ENCODE measurements at places on chromosomes 5 and 9. TPM values are rescaled to one million over a fixed set of nuclear protein-coding genes. Genes with fewer than 3 reads are reported as not detected.

- no peaks in the 10 kb centered on the region for H3K36me3 ChIP-seq
- no peak overlapping the region for H3K27ac ChIP-seq
Observed at GRCh38 chr9:111898331-111899096, 1.9 kb downstream of the UGCG start.

The GABRP gene
- not detected for total RNA-seq

DNA sequence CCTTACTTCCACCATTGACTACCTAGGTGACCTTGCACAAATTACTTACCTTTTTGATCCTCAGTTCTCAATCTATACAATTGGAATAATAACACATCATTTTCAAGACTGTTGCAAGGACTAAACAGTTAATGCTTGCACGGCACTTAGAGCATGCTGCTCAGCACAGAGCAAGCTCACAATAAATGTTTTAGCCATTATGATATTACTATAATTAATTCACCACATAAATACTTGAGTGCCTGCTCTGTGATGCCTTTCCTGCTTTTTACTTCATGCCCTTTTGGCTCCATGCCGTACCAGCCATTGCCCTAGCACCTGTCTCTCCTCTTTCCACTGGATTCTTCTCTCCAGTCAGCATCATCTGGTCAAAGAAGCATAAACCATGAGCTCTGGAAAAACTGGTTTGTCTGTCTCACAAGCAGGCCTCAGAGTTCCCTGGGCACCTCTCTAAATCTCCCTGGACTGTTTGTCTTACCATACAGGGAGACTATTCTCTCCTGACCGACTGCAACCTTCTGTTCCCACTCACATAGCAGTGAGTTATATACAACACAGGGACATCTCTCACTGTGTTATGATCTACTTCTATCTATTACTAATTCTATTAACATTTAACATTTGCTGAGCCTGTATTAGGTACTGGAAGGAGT lies 260.4 kb upstream of the ADRA1B start:
- H3K36me3 ChIP-seq, result no peaks in the 10 kb centered on the region
- no peaks in the 10 kb centered on the region for H3K4me1 ChIP-seq
- no peak for DNase-seq

- H3K4me3 ChIP-seq, result no peak overlapping the region
- peaks cover 24% of the 10 kb centered on the region for H3K4me1 ChIP-seq
- no peak overlapping the region for H3K27ac ChIP-seq
- no peaks in the 10 kb centered on the region for H3K27me3 ChIP-seq
- H3K36me3 ChIP-seq, result no peaks in the 10 kb centered on the region
- DNase-seq, result no peak
Observed at GRCh38 chr5:158545949-158546530, 553.7 kb downstream of the EBF1 start.

GRCh38 chr5:177552839-177553455 lies 1.4 kb downstream of the FAM193B start:
- H3K36me3 ChIP-seq, result peaks cover 13% of the 10 kb centered on the region
- no peak for DNase-seq
- peak overlapping the region; percentile 80 for H3K4me3 ChIP-seq
- H3K27me3 ChIP-seq, result no peaks in the 10 kb centered on the region

DNA sequence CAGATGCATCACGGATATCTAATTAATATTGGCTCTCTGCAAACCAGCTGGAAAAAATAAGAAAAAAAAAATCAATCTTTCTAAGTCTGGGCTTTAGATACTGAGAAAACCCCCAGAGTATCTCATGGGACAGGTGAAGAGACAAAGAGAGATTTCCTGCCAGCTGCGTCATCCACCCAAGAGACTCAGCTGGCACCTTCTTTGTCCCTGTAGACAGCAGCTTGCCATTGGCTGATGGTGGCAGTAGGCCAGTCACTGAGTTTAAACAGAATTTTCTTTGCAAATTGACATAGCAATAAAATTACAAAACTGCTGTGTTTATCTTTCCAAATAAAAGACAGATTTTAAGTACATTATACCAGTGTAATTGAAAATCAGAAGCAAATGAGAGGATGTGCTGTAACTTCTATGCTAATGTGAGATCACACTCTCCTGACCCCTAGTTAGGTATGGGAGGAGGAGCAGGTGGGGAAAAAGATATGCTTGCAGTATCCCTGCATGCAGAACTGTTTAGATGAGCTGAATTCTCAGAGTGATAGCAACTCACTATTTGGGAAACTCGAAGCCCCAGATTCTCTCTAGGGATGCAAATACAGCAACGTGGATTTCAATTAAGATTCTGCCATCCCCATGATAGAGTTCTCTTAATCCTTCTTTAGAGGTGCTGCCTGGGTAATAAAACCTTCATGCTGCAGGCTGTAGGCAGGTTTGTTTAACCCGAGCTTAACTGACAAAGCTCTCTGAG lies 72.2 kb downstream of the NMUR2 start:
- H3K4me1 ChIP-seq, result no peaks in the 10 kb centered on the region
- H3K36me3 ChIP-seq, result no peaks in the 10 kb centered on the region
- H3K27me3 ChIP-seq, result peaks cover 3% of the 10 kb centered on the region
- no peak for DNase-seq

DNA sequence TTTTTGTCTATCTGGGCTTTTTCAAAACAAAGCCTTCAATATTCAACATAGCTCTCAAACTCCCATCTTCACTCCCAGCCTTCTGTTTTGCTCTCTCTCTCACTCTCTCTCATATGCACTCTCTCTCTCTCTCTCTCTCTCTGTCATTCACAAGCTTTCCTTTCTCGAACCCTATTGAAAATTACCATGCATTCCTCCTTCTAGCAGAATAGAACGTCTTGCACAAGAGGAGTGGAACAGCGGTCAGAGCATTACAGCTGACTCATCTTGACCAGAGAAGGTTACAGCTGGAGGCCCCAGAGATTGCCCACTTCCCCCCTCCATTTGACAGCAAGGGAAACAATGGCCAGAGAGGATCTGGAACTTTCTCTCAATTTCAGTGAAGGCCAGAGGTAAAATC lies 51.0 kb upstream of the LIFR start:
- H3K36me3 ChIP-seq, result no peaks in the 10 kb centered on the region
- no peak overlapping the region for H3K4me3 ChIP-seq
- no peaks in the 10 kb centered on the region for H3K4me1 ChIP-seq
- H3K27ac ChIP-seq, result no peak overlapping the region

GRCh38 chr5:64160201-64160600 lies 5.4 kb upstream of the RNF180 start:
- no peaks in the 10 kb centered on the region for H3K36me3 ChIP-seq
- H3K4me3 ChIP-seq, result no peak overlapping the region
- no peak overlapping the region for H3K27ac ChIP-seq

DNA sequence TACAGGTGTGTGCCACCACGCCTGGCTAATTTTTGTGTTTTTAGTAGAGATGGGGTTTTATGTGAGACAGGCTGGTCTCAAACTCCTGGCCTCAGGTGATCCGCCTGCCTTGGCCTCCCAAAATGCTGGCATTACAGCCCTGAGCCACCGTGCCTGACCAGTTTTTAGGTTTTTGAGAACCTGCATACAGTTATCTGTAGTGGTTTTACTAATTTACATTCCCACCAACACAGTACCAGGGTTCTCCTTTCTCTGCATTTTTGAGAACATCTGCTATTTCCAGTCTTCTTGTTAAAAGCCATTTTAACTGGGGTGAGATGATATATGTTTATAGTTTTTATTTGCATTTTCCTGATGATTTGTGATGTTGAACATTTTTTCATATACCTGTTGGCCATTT lies 12.8 kb downstream of the DMXL1 start:
- no peak overlapping the region for H3K4me3 ChIP-seq
- H3K4me1 ChIP-seq, result peaks cover 32% of the 10 kb centered on the region
- no peak overlapping the region for H3K27ac ChIP-seq
- H3K36me3 ChIP-seq, result peaks cover 18% of the 10 kb centered on the region
- H3K27me3 ChIP-seq, result no peaks in the 10 kb centered on the region

- H3K4me1 ChIP-seq, result peaks cover 2% of the 10 kb centered on the region
- H3K36me3 ChIP-seq, result no peaks in the 10 kb centered on the region
- no peak overlapping the region for H3K27ac ChIP-seq
- peaks cover 31% of the 10 kb centered on the region for H3K27me3 ChIP-seq
- H3K4me3 ChIP-seq, result no peak overlapping the region
- DNase-seq, result no peak
Observed at GRCh38 chr9:2465516-2465915, 156.1 kb upstream of the VLDLR start.

Data from activated CD4-positive, alpha-beta T cell treated with anti-CD3 and anti-CD28 coated beads for 36 hours (primary cell).